ENCODE measurements at places on chromosomes 6 and 20.

- no peak overlapping the region for H3K27ac ChIP-seq
- no peaks in the 10 kb centered on the region for H3K4me1 ChIP-seq
- H3K27me3 ChIP-seq = no peaks in the 10 kb centered on the region
- no peak overlapping the region for H3K4me3 ChIP-seq
- H3K36me3 ChIP-seq = no peaks in the 10 kb centered on the region
Observed at GRCh38 chr20:50605136-50605535, 86.2 kb downstream of the RIPOR3 start.

DNA sequence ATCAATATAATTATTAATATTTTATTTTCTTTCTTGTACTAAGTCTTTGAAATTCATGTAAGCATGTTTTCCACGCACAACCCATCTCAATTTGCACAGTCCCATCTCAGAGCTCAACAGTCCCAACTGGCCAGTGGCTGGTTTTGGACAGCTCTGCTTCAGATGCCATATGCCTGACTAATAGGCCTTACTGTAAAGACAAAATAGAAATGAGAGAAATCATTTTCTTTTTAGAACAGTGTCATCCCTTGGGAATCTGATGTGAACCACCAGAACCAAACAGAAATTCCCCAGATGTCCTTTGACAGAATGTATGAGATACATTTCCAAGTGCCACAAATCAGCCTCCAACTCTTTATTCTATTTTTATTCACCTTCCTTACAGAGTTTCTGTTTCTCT, 338.9 kb downstream of the ESR1 start:
- no peak overlapping the region for H3K4me3 ChIP-seq
- no peaks in the 10 kb centered on the region for H3K27me3 ChIP-seq
- no peak for DNase-seq
- peaks cover 6% of the 10 kb centered on the region for H3K4me1 ChIP-seq

GRCh38 chr6:112141707-112142106, 54.3 kb downstream of the FAM229B start:
- peaks cover 9% of the 10 kb centered on the region for H3K27me3 ChIP-seq
- no peaks in the 10 kb centered on the region for H3K36me3 ChIP-seq
- no peak overlapping the region for H3K4me3 ChIP-seq
- no peak for DNase-seq
- H3K27ac ChIP-seq = no peak overlapping the region

DNA sequence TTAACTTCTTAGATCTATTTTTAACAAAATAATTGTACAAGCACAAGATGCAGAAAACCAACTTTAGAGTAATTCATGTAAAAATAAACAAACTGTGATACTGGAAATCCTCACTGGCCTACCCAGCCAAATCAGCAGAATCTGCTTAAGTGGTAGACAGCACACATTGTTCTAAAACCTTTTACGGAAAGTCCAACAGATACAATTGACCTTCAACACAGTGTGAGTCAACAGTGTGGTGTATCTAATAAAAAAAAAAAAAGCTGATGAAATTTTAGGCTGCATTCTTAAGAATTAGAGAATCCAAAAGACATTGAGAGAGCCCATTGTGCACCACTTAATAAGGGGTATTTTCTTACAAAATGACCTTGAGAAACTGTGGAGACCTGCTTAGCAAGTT, 174.5 kb downstream of the COL21A1 start:
- H3K4me3 ChIP-seq = no peak overlapping the region
- no peak for DNase-seq
- H3K36me3 ChIP-seq = no peaks in the 10 kb centered on the region
- H3K27me3 ChIP-seq = no peaks in the 10 kb centered on the region
- H3K4me1 ChIP-seq = no peaks in the 10 kb centered on the region

DNA sequence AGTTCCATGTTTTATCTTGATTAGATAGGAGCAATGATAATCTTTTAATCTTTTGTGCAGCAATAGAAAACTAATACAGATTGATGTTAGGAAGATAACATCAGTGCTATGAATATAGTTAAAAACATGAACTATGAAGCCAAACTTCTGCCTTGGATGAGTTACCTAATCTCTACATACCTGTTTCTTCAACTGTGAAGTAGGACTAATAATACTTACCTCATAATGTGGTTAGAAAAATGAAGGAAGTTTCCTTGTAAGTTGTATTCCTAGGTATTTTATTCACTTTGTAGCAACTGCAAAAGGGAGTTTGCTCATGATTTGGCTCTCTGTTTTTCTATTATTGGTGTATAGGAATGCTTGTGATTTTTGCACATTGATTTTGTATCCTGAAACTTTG, 111.9 kb downstream of the FRK start:
- H3K4me3 ChIP-seq = no peak overlapping the region
- no peaks in the 10 kb centered on the region for H3K4me1 ChIP-seq
- no peak for DNase-seq
- H3K27me3 ChIP-seq = no peaks in the 10 kb centered on the region
- no peak overlapping the region for H3K27ac ChIP-seq
- no peaks in the 10 kb centered on the region for H3K36me3 ChIP-seq

DNA sequence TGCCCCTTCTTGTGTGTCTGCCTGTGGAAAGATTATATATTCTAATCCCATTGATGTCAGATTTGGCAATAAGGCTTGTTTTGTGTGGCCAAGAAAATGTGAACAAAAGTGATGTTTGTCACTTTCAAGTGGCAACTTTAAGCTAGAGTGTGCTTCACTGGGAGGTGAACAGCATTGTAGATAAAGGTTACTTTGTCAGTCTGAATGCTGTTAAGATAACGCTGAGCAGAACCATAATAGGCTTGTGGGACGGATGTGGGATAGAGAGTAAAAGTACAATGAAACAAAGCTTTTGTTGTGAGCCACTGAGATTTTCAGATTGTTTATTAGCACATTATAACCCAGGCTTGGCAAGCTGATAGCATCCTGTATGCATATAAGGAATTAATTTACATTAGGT, 303.8 kb upstream of the MAN1A1 start:
- H3K27me3 ChIP-seq = peaks cover 6% of the 10 kb centered on the region
- no peak for DNase-seq
- H3K27ac ChIP-seq = no peak overlapping the region
- no peak overlapping the region for H3K4me3 ChIP-seq
- H3K36me3 ChIP-seq = no peaks in the 10 kb centered on the region

GRCh38 chr20:61330441-61330840, 78.4 kb downstream of the CDH4 start:
- no peak for DNase-seq
- H3K4me3 ChIP-seq = no peak overlapping the region
- H3K27ac ChIP-seq = no peak overlapping the region
- H3K36me3 ChIP-seq = no peaks in the 10 kb centered on the region

GRCh38 chr6:138564170-138564721, 65.0 kb upstream of the NHSL1 start:
- H3K4me1 ChIP-seq = no peaks in the 10 kb centered on the region
- H3K4me3 ChIP-seq = no peak overlapping the region
- no peak for DNase-seq
- peaks cover 15% of the 10 kb centered on the region for H3K27me3 ChIP-seq

- H3K27ac ChIP-seq = no peak overlapping the region
- peaks cover 2% of the 10 kb centered on the region for H3K27me3 ChIP-seq
Observed at GRCh38 chr20:11880680-11881079, 37.0 kb upstream of the BTBD3 start.

DNA sequence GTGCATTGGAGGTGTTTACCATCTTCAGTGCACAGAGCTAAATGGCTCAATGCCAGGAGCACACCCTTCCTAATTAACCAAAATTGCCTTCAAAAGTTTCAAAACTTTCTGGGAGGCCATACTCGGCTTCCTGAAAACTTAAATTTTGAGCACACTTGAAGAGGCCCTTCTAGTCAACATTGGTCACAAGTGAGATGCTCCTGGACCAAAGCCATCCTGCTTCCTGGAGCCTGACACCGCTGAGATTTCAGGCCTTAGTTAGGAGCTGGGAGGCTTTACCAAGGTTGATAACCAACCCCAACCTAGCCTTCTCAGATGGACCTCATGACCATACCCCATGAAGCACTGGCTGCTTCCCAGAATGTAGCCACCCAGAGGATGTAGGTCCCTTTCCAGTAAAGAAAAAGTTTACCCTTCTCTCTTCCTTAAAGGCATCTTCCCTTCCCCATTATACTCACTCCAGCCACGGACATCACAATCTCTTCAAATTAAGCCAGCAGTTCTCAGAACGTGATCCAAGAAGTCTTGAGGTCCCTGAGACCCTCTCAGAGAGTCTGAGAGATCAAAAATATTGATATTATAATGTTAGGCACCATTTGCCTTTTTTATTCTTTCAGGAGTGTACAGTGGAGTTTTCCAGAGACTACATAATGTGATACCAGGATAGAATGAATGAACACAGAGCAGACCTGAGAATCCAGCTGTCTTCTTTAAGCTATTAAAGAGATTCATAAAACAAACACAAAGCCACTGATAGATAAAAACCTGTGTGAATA, 32.8 kb upstream of the SPTLC3 start:
- no peaks in the 10 kb centered on the region for H3K36me3 ChIP-seq
- no peak overlapping the region for H3K27ac ChIP-seq
- no peak for DNase-seq
- H3K27me3 ChIP-seq = no peaks in the 10 kb centered on the region
- H3K4me1 ChIP-seq = no peaks in the 10 kb centered on the region
- no peak overlapping the region for H3K4me3 ChIP-seq

GRCh38 chr6:142444376-142444775, 142.6 kb downstream of the ADGRG6 start:
- H3K36me3 ChIP-seq = no peaks in the 10 kb centered on the region
- H3K27ac ChIP-seq = no peak overlapping the region
- H3K27me3 ChIP-seq = peaks cover 11% of the 10 kb centered on the region
- no peak overlapping the region for H3K4me3 ChIP-seq

DNA sequence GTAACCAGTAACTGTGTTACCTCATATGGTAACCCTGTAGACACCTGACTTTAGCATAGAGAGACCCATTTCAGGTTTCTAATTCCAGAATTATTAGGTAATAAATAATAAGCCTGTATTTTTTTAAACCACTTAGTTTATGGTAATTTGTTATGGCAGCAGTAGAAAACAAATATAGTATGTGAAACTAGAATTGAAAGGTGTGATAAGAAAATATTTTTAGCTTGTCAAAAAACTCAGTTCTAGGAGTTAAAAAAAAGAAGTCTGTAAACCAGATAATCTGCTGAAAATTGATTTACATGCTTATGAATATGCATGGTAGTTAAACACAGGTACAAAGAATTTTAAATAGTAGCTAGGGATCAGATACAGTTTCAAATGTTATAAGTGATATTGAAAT, 695.0 kb upstream of the GJE1 start:
- H3K36me3 ChIP-seq = no peaks in the 10 kb centered on the region
- no peak for DNase-seq
- no peak overlapping the region for H3K27ac ChIP-seq
- H3K27me3 ChIP-seq = no peaks in the 10 kb centered on the region

DNA sequence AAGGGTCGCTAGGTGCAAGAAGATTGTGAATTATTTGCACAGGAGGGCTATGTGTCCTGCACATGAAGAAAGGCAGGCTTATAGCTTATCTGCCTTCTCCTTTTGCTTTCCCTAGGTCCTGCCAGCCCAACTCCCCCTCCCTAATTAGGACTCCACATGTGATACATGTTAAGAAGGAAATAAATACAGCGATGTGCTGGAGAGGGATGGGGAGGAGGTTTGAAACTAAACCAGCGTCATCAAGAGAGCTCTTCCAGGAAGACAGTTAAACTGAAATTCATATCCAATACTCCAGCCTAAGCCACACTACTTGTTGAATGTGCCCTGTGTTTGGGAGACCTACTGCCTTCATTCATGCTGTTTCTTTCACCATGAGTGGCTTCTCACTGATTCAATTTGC, 34.9 kb upstream of the UTRN start:
- no peak overlapping the region for H3K4me3 ChIP-seq
- DNase-seq = no peak
- peaks cover 6% of the 10 kb centered on the region for H3K27me3 ChIP-seq
- no peaks in the 10 kb centered on the region for H3K36me3 ChIP-seq

DNA sequence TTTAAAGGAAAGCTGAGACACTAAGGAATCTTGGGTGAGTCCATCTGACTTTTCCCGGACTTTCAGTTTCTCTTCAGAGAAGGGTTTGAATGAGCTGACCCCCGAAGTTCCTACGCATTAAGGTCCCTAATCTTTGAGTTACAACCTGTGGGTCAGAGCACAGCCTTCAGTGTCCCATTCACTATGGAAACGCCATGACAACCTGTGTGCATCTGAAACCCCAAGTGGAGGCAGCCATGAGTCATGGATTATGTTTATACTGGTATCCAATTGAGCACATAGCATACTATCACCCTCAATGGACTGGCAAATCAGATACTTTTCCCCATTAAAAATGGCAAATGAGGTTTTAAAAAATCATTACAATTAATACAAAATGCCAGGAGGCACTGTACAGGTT, 11.4 kb downstream of the MYLK4 start:
- H3K27me3 ChIP-seq = peaks cover 17% of the 10 kb centered on the region
- H3K36me3 ChIP-seq = no peaks in the 10 kb centered on the region
- DNase-seq = no peak
- peaks cover 5% of the 10 kb centered on the region for H3K4me1 ChIP-seq
- H3K4me3 ChIP-seq = no peak overlapping the region

DNA sequence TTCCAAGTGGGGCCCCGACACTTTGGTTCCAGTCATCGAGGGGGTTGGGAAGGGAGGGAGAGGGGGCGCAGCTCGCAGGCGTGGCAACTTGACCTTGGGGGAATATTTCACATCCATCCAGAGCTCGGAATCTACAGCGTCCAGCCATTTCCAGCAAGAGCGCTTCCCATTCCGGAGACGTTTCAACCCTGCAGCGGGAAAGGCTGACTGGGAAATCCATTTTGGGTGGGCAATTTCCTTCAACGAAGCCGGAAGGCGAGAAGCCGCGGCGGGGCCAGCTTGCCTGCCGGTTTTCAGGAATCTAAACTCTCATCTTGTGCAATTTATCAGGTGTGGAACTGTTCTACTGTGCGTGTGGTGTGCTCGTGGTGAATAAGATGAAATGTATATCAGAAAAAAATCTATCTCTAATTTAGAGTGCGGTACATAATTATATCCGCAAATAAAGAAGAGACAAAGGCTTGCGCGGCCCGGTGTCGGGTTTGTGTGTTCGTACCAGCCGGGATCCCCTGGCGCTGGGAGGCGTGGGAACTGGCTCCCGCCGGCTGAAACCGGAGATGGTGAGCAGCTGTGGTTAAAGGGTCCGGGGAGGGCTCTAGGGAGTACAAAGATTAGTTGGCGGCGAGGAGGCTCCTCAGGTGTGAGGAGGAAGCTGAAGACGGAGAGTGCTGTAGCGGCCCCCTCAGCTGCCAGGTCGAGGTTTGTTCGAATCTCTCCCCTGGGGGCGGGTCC, 4.8 kb downstream of the SLC32A1 start:
- peaks cover 58% of the 10 kb centered on the region for H3K4me1 ChIP-seq
- peak overlapping the region; percentile 48 for H3K4me3 ChIP-seq
- peaks cover 83% of the 10 kb centered on the region for H3K27me3 ChIP-seq
- H3K36me3 ChIP-seq = peaks cover 5% of the 10 kb centered on the region
- DNase-seq = no peak

DNA sequence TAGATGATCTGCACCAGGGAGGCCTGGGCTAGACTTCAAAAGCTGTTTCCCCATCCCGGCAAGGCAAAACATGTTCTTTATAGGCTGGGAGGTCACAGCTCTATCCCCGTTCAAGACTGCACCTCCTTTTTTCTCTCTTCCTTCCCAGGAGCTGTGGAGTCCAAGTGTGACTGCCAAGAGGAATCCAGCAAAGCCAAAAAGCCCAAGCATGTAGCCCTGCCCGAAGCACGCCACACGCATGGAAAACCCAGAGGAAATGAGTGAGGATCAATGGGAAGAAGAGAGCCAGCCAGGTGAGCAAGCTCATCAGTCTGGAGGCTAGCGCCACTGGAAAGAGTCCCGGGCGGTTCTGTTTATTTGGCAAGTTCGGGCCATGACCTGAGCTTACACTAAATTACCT, 240.4 kb downstream of the PRL start:
- no peak for DNase-seq
- H3K27me3 ChIP-seq = no peaks in the 10 kb centered on the region
- H3K36me3 ChIP-seq = no peaks in the 10 kb centered on the region

- H3K27me3 ChIP-seq = no peaks in the 10 kb centered on the region
- no peak for DNase-seq
- H3K36me3 ChIP-seq = no peaks in the 10 kb centered on the region
- H3K4me1 ChIP-seq = no peaks in the 10 kb centered on the region
- no peak overlapping the region for H3K27ac ChIP-seq
Observed at GRCh38 chr20:10824750-10825500, 151.1 kb upstream of the JAG1 start.

All from activated T-helper 1 cell treated with anti-CD3 and anti-CD28 coated beads, Interleukin-12 subunit alpha, Interleukin-12 subunit beta, Interleukin-2, Interleukin-4 antibody, amounts not matched to agents 30 ng/mL and 10 ng/mL and 1 ng/mL, durations not matched to agents 14 hours and 24 hours and 36 hours (primary cell).